ENCODE measurements at places on chromosomes 1 and 21. TPM values are rescaled to one million over a fixed set of nuclear protein-coding genes. Genes with fewer than 3 reads are reported as not detected.

CITED4 gene
- polyA plus RNA-seq: 4.0 TPM

CAMK1G gene
- 0.63 TPM for polyA plus RNA-seq

SMCP gene
- polyA plus RNA-seq: not detected

S100A14 gene
- 2.5 TPM for polyA plus RNA-seq

DNA sequence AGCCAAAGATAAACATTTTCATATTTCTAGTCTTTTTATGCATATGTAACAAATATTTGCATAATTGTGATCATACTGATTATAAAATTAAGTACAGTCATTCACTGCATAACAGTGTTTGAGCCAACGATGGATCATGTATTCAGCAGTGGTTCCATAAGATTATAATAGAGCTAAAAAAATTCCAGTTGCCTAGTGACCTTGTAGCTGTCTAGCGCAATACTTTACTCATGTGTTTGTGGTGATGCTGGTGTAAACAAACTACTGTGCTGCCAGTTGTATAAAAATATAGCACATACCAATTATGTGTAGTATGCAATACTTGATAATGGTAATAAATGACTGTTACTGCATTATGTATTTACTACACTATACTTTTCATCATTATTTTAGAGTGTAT is 2.1 kb upstream of the S100A10 start:
- DNase-seq: no peak

GRCh38 chr21:36424592-36424991 is 39.4 kb downstream of the CHAF1B start:
- peak; percentile 63 for DNase-seq

- DNase-seq: no peak
Observed at GRCh38 chr1:94514095-94514727, 27.3 kb downstream of the F3 start.

GRCh38 chr1:193211539-193211938 is 25.1 kb upstream of the B3GALT2 start:
- no peak for DNase-seq

DNA sequence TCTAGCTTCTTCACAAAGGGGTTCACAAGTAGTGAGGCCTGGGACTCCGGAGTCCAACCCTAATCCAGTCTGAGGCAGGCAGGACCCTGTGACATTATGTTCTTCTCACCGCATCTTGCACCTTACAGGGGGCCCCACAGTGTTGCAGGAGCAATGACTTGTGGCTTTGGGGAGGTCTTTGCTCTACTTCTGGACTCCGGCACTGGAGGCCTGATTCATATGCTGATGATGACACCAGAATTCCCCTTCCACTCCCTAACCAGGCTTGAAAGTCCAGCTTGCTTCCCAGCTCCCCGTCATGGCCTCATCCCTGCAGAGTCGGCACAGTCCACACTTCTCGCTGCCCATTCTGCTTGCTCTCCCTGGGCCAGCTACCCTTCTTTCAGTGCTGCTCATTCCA is 96.3 kb upstream of the SLC44A3 start:
- DNase-seq: no peak

Data from aorta (tissue), 5 donors.